ENCODE measurements at places on chromosomes 16 and 17.

- no peak for DNase-seq
Measured at GRCh38 chr17:9926150-9926804, 21.2 kb upstream of the RCVRN start.

GRCh38 chr16:50573947-50574744 lies 25.9 kb downstream of the NKD1 start:
- peak; percentile 14 for DNase-seq

GRCh38 chr16:49468611-49469310 lies 95.2 kb downstream of the C16orf78 start:
- no peak for DNase-seq

- DNase-seq = no peak
Measured at GRCh38 chr17:58278661-58279015, 2.1 kb downstream of the MPO start.

GRCh38 chr16:73206151-73206707 lies 158.3 kb upstream of the ZFHX3 start:
- no peak for DNase-seq

- no peak for DNase-seq
Measured at GRCh38 chr17:19771971-19772630, 24.0 kb upstream of the ALDH3A1 start.

DNA sequence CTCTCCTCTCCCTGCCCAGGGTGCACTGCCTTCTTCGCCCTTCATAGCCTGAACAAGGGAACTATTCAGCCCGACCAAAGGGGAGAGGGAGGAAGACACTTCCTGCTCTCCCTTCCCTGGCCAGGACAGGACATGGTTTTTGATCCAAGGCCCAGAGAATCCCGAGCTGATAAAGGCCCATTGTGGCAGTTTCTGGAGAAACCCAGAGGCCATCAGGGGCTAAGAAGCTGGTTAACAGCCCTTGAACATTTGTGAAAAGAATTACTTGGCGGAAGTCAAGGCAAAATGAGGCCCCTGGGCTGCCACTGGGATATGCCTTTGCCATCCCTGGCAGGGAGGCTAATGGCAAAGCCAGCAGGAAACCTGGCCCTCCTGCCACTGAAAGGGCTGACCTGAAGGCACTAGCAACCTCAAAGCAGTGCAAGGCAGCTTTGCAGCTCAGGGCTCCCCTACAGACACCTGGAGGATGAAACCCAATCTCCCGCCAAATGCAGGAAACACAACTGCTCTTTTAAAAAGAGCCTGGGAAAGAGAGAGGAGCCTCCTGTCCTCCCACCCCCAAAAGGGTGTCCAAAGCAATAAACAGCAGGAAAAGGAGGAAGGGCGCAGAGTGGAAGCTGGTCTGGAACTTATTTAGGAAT lies 12.6 kb downstream of the PHB1 start:
- DNase-seq = no peak

- no peak for DNase-seq
Measured at GRCh38 chr16:116015-116414, 22.5 kb downstream of the NPRL3 start.

DNA sequence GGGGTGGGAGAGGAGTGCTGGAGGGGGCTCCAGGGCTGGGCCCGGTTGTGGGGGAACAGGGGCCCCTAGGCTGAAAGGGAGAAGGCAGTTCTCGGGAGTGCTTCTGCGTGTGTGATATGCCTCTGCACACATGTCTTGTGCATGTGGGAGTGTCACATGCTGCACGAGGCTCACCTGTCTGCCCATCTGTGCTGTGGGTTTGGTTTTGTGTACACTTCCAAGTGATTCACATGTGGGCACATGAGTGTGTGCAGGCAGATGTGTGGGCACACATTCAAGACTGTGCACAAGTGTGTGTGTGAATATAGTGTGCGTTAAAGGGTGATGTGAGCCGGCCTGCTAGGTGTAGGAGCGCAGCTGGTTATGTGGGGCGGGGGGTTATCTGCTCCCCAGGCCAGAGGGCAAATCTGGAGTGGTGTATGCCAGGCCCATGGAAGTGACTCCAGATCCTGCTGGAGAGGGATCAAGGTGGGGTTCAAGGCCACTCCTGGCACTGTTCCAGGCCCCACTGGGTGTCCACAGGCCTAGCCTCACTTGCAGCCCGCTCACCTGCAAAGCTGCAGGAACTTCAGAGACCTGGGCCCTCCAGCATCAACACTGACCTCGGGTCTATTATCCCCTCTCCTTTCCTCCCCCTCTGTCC lies 3.8 kb upstream of the BAHCC1 start:
- DNase-seq = no peak

GRCh38 chr16:76854234-76854633 lies 336.8 kb upstream of the MON1B start:
- peak; percentile 1 for DNase-seq

GRCh38 chr16:87255866-87256265 lies 61.3 kb downstream of the C16orf95 start:
- no peak for DNase-seq

DNA sequence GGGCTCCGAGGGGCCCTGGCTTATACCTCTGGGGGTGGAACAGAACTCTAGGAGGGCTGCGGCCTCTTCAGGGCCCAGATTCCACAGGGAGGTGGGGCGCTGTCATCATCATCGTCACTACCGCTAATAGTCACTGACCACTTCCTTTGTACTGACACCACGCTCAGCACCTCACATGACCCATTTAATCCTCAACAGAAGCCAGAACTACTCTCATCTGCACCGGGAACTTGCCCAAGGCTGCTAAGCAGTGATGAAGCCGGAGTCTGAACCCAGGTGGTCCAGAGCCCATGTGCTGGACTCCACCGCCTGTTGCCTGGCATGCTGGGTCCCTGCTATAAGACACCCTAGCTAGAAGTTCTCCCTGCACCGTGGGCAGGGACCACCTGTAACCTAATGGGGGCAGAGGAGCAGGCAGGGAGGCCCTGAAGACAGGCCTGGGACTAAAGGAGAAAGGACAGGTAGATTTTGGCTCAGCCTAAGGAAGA lies 12.0 kb downstream of the UNC13D start:
- DNase-seq = peak; percentile 71

DNA sequence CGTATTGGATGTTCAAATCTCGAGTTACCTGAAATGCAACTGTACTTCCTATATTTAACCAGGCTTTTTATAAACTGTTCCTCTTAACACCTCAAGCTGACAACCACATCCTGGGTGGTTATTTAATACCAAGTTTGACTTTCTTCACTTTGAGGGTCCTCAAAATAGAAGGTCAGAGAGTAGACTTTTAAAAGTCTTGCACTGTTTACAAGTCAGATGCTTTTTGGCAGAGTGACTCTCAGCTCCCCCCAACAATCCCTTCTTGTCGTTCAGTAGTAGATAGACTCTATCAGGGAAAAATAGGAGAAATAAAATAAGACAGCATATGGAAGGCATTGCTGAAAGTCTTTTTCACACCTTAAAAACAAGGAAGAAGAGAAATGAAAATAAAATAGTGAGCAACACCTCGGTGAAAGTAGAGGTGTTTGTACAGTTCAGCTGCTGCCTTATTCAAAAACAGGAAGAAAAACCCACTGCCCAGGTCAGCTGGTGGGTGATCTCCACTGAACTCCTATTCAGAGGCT lies 650.4 kb downstream of the WWOX start:
- no peak for DNase-seq

GRCh38 chr16:21611198-21611555 lies 11.8 kb downstream of the METTL9 start:
- DNase-seq = no peak

DNA sequence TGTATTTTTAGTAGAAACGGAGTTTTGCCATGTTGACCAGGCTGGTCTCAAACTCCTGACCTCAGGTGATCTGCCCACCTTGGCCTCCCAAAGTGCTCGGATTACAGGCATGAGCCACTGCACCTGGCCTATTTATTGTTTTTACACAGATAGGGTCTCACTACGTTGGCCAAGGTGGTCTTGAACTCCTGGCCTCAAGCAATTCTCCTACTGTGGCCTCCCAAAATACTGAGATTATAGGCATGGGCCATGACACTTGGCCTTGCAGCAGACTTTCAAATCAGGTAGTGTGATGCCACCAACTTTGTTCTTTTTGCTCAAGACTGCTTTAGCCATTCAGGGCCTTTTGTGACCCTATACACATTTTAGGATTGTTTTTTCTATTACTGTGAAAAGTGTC lies 61.7 kb upstream of the INTS2 start:
- no peak for DNase-seq

GRCh38 chr16:81814751-81815428 lies 35.8 kb downstream of the PLCG2 start:
- DNase-seq = no peak

- DNase-seq = peak; percentile 42
Measured at GRCh38 chr17:76458580-76459490, 5.9 kb upstream of the UBE2O start.

DNA sequence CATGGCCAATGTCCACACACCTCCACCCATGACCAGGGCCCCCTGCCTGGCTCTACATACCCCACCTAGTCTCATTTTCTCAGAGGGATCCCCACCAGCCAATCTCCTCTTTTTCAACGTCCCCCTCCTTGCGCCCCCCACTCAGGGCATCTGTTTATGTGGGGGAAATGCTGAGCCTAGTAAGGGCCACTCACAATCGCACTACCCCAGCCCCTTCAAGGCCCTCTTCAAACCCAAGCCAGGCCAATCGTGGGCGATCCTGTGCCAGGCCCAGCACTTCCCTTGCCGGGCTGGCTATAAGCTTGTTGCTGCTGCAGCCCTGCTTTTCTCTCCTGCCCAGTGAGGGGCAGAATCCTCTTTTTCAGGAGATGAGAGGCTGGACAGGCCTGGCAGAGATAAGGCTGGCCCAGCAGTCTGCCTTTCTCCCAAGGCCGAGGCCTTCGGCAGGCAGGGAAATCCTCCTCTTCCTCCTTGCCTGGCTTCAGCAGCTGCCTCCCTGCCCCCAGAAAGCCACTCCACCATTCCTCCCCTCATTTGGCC lies 16.1 kb downstream of the HSD11B2 start:
- DNase-seq = no peak

DNA sequence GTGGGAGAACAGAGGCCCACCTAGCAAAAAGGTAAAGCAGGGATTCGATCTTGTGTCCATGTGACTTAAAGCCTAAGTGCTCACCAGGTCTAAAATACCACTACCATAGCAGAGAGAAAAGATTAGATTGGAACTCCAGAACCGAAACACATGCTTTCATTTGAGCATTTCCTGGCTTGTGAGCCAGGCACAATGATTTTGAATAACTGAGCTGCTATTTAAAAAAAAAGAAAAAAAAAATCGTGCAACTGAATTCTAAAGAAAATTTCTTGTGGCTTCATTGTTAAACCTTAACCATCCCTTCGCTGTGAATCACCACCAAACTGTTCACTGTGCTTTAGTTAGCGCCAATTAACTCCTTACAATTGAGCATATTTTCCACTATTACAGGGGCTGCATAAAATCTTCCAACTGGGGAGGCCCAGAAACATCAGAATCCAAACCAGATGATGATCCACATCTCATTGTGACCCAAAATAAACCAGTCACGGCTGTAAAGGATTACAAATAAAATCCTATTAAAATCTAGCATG lies 366.4 kb upstream of the ERCC4 start:
- DNase-seq = no peak

- DNase-seq = no peak
Measured at GRCh38 chr17:48515925-48516900, 14.6 kb downstream of the HOXB1 start.

- no peak for DNase-seq
Measured at GRCh38 chr17:75779987-75780889, 4.4 kb upstream of the UNK start.

GRCh38 chr17:54795046-54795445 lies 105.6 kb upstream of the TOM1L1 start:
- no peak for DNase-seq

- DNase-seq = no peak
Measured at GRCh38 chr17:31738488-31738887, 120.6 kb downstream of the COPRS start.

DNA sequence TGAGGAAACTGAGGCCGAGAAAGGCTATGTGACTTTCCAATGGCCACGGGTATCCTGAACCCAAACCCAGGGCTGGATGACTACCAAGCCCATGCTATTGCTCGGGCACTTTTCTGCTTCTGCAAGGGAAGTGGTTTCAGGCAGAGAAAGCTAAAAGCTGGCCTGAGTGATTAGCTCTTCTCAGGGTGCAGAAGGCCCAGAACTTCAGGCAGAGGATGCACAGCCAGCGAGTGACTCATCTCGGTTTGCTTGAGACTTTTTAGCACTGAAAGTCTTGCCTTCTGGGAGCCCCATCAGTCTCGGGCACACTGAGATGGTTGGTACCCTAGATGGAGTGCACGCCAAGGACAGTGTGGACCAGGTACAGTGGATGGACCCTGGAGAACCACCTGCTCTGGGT lies 129.5 kb upstream of the SDK2 start:
- DNase-seq = peak; percentile 38

DNA sequence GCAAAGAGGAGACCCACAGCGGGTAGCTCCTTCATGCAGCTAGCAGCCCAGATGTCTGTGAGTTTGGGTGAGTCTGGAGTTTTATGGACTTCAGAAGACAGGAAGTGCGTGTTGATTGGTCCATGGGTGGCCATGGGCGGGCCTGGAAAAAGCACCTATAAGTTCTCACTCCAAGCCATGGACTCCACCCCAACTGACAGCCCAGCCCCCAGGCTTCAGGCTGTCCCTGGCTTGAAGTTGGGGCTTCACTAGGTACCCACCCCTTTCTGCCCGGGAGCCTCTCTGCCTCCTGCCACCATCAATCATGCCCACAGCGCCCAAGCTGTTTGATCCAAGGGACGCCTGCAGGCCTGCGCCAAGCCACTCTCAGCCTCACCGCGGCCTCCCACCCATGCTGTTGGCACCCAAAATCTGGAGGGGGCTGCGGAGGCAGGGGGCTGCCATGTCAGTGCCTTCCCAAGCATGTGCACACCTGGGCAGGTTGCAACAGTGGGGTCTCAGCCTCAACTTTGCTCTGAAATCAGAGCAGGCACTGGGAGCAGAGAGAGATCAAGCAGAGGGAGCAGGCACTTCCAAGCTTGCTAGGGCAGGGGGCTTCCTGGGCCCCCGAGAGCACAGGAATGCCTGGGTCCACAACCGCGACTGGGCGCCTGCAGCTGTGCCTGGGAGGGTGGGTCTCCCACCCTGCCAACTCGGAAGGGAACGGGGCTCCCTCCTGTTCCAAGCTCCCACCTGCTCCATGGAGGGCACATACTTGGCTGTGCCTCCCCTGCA lies 1503.7 kb downstream of the CDH11 start:
- peak; percentile 24 for DNase-seq

- peak; percentile 58 for DNase-seq
Measured at GRCh38 chr16:20938426-20938825, 37.9 kb downstream of the LYRM1 start.

DNA sequence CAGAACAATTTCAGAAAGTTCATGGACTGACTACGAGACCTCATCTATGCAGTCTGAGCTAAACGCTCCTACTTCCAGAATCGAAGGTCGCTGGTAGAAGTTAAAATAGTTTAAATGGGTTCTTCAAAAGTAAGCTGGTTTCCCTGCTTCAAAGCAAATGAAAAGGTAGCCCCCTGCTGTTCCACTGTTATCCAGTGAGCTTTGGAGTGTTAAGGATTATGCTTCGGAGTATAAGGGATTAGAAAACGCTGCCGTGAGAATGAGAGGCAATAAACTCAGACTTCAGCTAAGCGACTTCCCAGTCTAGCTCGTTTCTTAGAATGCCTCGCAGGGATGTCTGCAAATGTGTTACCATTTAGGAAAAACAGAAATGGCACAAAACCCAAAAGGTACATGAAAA lies 12.4 kb downstream of the MLYCD start:
- DNase-seq = no peak
